ENCODE measurements at places on chromosomes 7 and 10.
A peak's percentile ranks its signal among the peaks of the same experiment; 100 is the strongest.

GRCh38 chr7:35038354-35038753, 1.1 kb upstream of the DPY19L1 start:
- no peak for DNase-seq

- no peak for DNase-seq
Observed at GRCh38 chr7:69699931-69700330, 101.7 kb downstream of the AUTS2 start.

DNA sequence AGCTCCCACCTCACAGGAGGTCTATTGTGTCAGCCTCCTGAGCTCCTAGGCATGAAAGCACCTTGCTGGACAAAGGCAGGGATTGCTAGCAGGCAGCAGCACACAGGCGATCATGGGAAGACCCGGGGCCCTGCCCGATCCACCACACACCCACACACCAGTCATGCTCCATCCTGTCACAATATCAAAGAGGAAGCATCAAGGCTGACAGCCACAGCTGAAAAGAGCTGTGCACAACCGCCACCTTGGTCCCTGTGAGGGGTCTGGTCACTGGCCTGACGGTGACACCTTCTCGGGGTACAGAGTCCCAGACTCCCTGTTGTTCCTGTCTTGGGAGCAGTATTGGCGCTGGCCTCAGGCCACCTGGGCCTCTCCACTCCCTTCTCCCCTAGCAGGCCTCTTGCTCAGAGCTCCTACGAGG, 89.7 kb upstream of the RET start:
- no peak for DNase-seq

DNA sequence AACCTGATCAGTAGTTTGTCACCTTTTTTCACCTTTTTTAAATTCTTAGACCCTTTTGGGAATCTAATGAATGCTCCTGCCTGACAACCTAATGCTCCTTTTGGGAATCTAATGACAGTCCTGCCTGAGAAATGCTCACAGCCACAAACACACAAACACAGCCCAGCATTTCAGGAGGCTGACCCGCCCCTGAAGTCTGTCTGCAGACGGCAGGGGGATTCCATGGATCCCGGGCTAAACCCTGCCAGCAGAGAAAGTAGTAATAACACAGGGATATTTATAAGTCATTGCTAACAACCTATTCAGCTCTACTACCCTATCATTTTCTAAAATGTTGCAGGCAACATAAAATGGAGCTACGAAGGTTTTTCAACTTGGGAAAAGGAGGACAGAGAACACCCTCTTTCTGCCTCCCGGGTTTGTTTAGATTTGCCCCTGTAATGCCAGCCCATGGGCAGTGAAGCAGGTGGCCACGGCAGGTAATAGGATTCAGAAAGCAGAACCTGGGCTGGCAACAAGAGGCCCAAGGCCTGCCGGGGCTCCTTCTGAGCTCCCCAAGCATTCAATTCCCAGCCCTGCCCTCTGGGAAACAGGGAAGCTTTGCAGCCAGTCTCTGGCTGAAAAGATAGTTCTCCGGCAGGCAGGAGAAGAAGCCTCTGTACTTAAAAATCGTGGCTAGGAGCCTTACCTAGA, 65.2 kb downstream of the CREB3L2 start:
- no peak for DNase-seq

- DNase-seq, result no peak
Observed at GRCh38 chr10:52756966-52757365, 15.6 kb downstream of the MBL2 start.

DNA sequence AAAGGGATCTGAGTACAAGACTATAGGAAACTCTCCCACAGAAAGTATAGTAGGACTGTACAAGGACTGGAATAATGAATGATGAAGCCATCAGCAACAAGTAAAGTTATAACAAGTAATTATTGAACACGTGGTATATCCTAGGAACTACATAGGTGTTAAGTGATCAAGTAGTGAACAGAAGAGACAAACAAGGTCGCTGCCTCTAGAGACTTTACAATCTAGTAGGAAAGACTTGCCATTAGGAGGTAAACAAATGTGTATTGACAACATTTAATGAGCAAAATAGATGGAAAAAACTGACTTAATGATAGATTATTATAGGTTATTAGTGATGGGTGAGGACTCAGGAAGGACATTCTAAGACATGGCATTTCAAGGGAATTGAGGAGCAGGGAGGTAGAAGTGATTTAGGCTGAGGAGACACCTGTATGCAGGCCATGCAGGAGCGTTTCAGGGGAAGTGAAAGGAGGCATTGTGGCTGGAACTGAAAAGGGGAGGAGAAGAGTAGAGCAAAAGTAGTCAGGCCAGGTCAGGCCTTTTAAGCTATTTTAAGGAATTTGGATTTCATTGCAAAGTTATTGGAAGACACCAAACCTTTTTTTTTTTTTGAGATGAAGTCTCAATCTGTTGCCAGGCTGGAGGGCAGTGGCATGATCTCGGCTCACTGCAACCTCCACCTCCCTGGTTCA, 8.5 kb upstream of the GLCCI1 start:
- no peak for DNase-seq

DNA sequence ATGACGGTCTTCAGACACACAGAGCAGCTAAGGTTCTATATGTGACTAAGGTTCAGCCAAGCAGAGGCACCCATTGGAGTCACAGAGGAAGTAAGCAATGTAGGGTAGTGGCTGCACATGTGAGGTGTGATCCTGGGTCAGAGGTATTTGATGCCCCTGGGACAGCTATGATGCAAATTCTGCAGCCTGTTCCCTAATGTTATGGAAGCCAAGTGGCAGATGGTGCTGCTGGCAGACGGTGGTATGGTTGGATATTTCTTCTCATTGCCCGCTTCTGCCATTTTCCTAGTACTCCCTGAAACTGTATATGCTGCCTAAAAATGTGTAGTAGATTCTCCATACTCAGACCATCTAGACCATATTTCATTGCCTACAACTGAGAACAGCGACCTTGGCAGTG, 7.2 kb downstream of the TAS2R16 start:
- no peak for DNase-seq

- no peak for DNase-seq
Observed at GRCh38 chr7:39451901-39452300, 114.3 kb upstream of the YAE1 start.

GRCh38 chr10:116688741-116689495, 53.4 kb downstream of the HSPA12A start:
- DNase-seq, result no peak

GRCh38 chr10:57884965-57885617, 382.6 kb downstream of the IPMK start:
- DNase-seq, result no peak

- no peak for DNase-seq
Observed at GRCh38 chr10:86374664-86375063, 8.1 kb upstream of the GRID1 start.

GRCh38 chr7:113004726-113005454, 81.7 kb downstream of the GPR85 start:
- DNase-seq, result no peak

DNA sequence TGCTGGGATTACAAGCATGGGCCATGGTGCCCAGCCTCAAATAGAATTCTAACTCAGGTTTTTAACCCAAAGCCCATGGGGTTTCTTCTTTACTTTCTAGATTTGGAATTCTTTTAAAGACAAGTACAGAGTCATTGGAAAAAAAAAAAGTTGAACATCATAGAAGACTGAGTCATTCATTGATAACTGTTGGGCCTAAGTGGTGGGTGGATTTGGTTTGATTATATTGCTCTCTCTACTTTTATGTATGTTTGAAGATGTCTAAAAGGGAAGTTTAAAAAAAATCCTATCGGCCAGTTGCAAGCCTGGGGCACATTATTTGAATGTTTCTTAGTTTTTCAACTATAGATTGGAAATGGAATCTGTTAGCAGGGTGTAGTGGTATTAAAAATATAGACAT, 49.7 kb downstream of the INPP5F start:
- DNase-seq, result no peak

- DNase-seq, result no peak
Observed at GRCh38 chr10:11282156-11282555, 264.5 kb downstream of the CELF2 start.

DNA sequence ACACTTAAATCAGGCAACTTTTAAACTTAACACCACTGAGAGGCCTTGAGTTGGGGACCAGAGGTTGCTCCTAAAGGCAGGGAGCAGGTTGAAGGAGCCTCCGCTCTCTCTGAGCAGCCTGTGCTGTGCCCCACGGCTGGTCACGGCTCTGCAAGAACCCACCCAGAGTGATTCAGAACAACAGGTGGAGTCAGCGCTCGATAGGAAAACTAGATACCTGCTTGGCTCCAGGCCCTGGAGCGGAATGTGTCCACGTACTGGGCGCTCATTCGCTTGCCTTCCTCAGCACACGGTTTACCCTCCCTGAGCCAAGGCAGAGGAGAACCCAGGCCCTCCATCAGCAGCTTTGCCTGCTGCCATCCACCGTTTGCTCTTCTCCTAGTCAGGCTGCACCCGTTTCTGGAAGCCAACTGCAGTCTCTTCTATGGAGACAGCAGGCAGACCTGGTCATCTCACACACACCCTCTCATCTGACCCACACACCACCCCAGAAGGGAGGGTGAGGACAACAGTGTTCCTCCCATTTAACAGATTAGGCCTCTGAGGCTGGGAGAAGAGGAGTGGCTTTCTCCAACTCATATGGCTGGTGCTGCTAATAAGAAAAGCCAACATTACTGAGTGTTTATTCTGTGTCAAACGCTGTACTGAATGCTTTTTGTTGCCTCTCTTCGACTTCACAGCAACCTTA, 37.6 kb upstream of the PDCD4 start:
- no peak for DNase-seq

- DNase-seq, result peak; percentile 61
Observed at GRCh38 chr10:18689498-18689897, 30.3 kb downstream of the ARL5B start.

GRCh38 chr7:70097645-70098044, 499.4 kb downstream of the AUTS2 start:
- DNase-seq, result no peak

All from AG10803 (cell line).